Activated T-cell treated with anti-CD3 and anti-CD28 coated beads, Interleukin-2, amount 50 U/mL, for 1 hour (primary cell): ENCODE measurements at places on chromosomes 12 and 14.

- DNase-seq: no peak
Observed at GRCh38 chr12:118493962-118494361, 117.6 kb downstream of the SUDS3 start.

GRCh38 chr12:77049767-77050353 is 15.5 kb downstream of the E2F7 start:
- no peak for DNase-seq

GRCh38 chr12:53300187-53300586 is 692 bp downstream of the MYG1 start:
- DNase-seq: no peak

- no peak for DNase-seq
Observed at GRCh38 chr14:43754838-43755237, 752.2 kb downstream of the FSCB start.

DNA sequence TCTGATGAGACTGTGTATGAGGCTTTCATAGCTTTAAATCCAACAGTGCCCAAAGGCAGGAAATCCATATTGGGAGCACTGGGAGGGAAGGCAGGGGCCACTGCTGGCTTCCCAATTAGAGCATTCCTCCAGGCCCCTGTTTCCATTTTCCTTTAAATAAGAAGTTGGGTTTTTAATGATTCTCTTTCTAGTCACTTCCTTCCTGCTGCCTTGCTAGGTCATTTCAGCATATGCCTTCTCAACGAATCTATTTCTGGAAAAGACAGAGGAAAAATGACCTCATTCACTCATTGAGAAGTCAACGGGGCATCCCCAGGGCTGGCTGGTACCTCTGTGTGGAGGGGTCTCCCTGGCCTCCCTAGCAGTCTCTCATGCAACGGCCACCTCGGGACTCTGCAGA is 43.5 kb downstream of the IGF1 start:
- DNase-seq: no peak

- no peak for DNase-seq
Observed at GRCh38 chr14:92684801-92685560, 63.4 kb downstream of the LGMN start.

DNA sequence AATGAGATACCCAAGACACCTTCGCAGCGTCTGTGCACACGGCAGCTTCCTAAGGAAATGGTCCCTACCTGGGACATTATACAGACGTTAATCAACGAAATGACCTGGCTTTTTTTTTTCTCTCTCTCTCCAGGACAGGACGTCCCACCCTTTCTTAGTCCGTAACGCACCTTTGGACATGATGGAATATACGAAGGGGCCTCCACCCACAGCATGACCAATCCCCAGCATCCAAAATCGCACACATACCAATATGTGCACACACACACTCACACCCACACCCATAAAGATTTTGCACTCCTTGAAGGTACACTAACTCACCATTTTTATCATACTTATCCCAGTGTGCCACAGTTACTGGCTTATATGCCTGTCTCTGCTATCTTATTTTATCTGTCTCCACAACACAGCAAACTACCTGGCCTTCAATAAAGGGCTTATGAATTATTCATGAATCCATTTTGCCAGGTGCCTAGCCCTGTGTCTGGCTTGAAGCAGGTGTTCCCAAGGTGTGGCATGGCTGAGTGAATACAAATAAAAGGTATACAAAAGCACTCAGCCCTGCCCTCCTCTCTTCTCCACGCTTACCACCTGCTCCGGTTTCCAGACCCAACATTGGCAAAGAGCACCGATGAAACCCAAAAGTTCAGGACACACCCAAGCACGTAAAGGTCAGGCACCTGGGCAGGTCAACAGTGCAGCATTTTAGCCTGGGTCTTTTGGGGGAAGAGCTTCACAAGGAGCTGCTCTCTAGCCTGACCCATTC is 2.2 kb downstream of the SCNN1A start:
- no peak for DNase-seq
